ENCODE measurements at places on chromosomes 4 and X.

- no peak for DNase-seq
These were observed 99.4 kb upstream of the ATXN3L start for GRCh38 chrX:13419276-13419675.

DNA sequence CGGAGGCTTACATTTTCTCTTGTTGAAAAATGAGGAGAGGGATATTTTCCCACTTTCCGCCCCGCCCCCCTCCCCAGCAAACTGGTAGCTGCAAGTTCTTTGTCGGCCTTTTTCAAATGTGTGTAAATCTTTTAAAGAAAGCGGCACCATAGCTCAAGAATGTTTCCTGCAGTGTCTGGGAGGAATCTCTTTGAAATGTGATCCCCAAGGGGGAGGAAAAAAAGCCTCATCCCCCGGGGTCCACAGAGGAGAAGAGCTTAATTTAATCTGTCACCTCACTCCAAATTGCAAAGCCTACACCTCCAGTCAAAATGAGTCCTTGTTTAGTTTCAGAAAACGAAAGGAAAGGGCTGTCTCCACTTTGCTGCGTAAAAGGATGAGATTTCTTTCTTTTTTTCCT, 34.8 kb downstream of the ASMT start:
- DNase-seq: no peak

DNA sequence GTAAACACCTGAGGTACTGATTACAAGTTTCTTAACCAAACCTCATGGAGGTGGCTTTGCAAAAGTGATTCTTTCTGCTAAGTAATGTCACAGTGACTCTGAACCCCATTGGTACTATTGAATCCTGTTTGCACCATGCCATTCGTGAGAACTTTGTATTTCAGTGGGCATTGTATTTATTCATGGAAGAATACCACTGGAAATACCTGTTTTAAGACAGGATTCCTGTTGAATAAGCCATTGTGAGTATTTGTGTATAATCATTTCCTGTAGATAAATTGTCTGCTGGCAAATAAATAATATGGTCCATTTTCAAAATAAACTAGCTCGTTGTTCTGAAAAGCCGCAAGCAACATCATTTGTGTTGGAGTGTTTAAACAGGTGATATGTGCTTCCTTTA, 136.4 kb upstream of the GUCY1A1 start:
- no peak for DNase-seq

DNA sequence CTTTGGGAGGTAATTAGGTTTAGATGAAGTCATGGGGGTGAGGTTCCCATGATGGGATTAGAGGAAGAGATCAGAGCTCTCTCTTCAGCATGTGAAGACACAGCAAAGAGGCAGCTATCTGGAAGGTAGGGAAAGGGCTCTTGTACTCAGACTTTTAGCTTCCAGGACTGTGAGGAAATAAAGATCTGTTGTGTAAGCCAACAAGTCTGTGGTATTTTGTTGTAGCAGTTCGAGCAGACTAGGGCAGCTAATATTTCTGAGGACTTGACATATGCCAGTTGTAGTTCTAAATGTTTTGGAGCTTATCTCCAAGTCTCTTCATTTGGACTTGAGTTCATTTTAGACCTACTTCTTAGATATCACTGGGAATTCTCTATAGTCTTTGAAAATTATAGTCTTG, 137.3 kb upstream of the PDE5A start:
- no peak for DNase-seq

DNA sequence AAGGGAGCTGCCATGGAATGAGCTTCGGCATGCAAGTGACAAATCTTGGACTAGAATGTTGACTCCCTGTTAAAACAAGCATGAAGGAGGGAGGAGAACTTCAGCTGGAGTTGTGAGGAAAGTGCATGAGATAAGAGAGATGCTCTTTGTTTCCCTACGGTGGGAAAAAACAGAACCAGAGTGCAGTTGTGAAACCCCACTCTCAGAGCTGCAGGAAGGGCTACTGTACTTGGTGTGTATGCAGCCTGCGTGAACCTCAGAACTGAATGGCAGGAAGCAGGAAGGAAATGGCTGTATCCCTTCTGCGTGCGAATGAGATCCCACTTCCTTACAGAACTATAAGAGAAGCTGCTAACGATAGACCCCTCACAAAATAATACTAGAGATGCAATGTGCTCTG, 57.2 kb downstream of the EGF start:
- DNase-seq: no peak

DNA sequence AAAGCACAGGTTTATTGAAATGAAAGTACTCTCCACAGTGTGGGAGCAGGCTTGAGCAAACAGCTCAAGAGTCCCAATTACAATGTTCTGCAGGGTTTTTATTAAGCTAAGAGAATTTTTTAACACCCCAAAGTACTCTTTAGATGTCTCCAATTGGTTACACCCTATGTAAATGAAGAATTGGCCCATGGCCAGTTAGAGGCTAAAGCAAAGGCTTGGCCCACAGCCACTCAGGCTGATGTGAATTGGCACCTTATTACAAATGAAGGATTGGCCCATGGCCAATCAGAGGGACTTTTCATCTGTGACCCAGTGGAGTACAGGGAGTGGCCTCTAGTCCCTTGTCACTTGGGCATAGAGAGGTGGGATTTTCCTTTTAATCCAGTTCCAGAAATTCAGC, 30.1 kb upstream of the IQCM start:
- DNase-seq: no peak

GRCh38 chr4:169987327-169988228, 38.6 kb downstream of the MFAP3L start:
- no peak for DNase-seq

- DNase-seq: no peak
These were observed 30.9 kb downstream of the CD38 start for GRCh38 chr4:15809058-15809457.

- DNase-seq: no peak
These were observed 21.4 kb downstream of the HELT start for GRCh38 chr4:185039508-185040273.

- no peak for DNase-seq
These were observed 1148.8 kb upstream of the PCDH7 start for GRCh38 chr4:29571322-29571721.

DNA sequence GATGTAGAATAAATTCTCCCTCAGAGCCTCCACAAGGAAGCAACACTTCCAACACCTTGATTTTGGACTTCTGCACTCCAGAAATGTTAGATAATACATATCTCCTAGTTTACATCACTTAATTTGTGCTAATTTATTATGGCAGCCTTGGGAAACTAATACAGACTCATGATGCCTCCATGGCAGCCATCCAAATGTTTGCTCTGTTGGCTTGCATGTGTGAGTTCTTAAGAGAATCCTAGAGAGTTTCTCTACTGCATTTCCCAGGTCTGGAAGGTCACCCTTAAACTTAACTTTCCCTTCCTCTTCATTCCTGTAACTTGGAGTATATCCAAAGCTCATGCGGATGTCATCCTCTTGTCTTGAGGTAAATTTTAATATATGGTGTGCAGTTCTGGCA, 956.1 kb downstream of the ADGRL3 start:
- DNase-seq: no peak

DNA sequence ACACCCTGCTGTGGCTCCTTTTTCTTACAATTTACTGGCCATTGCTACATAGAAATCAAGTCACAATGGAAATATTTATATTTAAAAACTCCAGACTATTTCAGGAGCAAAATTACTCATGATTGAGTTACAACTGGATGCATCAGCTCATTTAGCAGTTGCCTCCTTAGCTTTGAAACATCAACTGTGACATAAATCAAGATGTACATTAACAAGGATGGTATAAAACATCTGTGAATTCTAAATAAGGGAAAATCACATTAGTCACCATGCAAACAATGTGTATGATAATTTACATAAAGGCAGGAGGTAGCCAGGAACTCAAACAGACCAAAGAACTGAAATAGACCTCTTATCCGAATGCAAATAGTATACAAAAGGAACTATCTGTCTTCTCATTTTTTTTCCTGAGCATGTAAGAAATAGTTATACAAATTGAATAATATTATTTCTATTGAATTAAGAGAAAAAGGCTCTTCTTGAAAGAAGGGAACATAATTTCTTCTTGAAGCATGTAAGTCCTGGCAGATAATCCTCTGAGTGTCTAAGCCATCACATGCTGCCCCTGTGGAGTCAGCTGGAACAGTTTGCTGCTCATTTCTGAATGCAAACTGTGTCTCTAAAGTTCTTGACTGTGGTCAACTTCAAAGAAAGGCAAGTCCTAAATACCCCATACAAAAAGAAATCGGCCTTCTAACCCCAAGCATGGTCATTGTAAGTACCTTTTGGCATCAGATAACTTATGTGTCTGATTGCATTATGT, 151.2 kb downstream of the NAA11 start:
- no peak for DNase-seq

GRCh38 chr4:100809506-100809905, 291.7 kb upstream of the EMCN start:
- DNase-seq: no peak

DNA sequence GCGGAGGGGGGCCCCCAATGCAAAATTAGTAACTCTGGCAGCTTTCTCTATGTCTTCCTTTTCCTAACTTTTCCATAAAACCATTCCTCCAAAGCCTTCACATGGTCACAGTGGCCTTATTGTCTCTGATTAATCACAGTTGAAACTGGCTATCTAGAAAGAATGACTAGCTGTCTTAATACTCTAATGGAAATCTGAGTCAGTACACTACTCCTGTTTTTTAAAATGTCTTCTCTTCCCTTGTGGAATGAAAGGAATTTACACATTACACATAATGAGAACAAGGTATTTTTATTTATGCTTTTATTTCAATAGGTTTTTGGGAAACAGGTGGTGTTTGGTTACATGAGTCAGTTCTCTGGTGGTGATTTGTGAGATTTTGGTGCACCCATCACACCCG, 66.3 kb upstream of the PUDP start:
- DNase-seq: no peak

GRCh38 chr4:79865201-79865597, 207.8 kb downstream of the ANTXR2 start:
- DNase-seq: no peak

- DNase-seq: peak; percentile 25
These were observed 16.4 kb downstream of the TCEANC start for GRCh38 chrX:13669246-13669737.

DNA sequence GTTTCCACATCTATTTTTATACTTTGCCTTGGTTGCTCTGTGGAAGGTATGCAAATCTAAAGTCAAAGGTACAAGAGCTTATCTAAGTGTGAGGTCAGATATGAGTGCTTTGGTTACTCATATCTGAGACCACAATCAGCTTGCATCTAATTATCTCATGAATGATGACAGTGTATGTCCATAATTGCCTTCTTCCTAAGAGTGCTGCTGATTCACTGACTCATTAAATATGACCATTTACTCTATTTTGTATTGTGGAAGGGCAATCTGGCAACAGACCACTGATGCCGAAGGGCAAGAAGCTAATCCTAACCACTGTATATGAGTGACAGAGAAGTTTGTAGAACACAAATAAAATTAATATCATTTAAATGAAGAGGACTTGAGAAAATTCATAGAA, 1190.2 kb upstream of the AGA start:
- DNase-seq: no peak

DNA sequence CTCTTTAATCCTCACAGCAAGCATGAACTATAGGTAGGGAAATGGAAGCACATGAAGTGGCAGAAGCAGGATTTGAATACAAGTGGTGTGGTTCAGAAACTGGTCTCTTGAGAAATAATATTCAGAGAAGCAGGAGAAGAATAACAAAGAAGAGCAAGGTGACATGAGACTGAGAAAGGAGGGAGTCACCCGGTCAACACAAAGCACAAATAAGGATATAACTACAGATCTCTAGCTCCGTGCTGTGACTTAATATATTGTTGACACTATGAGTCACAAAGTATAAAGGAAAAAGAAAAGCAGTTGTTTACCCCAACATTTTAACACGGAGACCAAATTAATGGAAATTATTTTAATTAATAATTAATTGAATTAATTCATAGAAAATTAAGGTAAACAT, 204.5 kb downstream of the CPE start:
- no peak for DNase-seq

GRCh38 chr4:99043346-99043745, 45.2 kb downstream of the ADH5 start:
- no peak for DNase-seq

GRCh38 chr4:30962939-30963338, 242.8 kb downstream of the PCDH7 start:
- DNase-seq: no peak

- no peak for DNase-seq
These were observed 59.9 kb downstream of the ZNF827 start for GRCh38 chr4:145878501-145879435.

DNA sequence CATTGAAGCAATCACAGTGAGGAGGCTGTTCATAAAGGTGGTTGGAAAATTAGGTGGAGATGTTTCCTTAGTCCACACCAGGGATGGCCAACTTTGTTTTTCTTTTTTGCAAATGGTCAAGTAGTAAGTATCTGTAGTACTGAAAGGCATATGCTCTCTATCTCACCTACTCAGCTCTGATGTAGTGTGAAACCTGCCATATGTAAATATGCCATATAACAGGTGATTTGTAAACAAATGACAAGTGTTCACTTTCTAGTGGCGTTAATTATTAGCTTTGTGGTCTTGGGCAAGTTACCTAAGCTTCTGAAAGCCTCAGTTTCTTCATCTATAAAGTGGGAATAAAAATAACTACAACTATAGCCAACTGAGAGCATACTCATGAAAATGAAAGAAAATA, 421.4 kb upstream of the LCORL start:
- DNase-seq: no peak

GRCh38 chr4:120055162-120055561, 11.5 kb downstream of the MAD2L1 start:
- DNase-seq: no peak

GRCh38 chr4:31104043-31104442, 383.9 kb downstream of the PCDH7 start:
- DNase-seq: no peak

DNA sequence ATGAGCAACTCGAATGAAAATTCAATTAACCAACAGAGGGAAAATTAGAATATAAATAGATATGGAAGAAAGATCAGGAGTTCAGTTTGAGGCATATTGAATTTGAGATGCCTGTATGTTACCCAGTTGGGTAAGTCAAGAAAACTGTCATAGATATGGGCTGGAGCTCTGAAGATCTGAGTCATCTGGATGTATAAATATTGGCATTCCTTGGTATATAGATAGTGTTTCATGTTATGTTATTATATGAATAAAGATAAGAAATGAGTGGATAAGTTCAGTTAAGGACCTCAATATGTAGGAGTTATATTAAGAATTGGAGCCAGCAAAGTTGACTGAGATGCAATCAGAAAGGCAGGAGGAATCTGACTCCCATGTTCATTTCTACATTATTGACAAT, 543.6 kb upstream of the SMIM31 start:
- DNase-seq: no peak

DNA sequence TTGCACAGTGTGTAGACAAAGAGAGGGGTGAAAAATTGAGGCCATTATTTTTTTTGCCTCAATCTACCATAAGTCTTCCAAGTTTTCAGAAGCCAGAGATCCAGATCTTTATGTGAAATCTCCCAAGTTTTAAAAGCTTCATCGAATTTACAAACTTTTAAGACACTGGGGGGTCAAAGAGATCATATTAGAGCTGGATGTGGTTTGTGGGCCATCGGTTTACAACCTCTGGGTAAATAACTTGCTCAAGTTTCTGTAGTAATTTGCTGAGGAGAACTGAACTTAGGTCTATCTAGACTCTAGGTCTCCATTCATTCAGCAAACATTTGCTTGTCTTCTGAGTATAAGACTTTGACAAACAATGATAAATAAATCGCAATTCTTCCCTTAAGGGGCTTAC, 54.0 kb upstream of the CHRNA9 start:
- no peak for DNase-seq

GRCh38 chr4:110049951-110050925, 137.6 kb downstream of the EGF start:
- peak; percentile 10 for DNase-seq

Data from activated T-helper 1 cell treated with anti-CD3 and anti-CD28 coated beads, Interleukin-2, amount 50 U/mL, for 16 hours (primary cell).